ENCODE measurements at places on chromosomes 11 and 22.

GRCh38 chr11:120556797-120557196 lies 45.2 kb downstream of the GRIK4 start:
- no peak for DNase-seq

- DNase-seq, result no peak
Measured at GRCh38 chr22:39144101-39144767, 8.2 kb downstream of the CBX7 start.

DNA sequence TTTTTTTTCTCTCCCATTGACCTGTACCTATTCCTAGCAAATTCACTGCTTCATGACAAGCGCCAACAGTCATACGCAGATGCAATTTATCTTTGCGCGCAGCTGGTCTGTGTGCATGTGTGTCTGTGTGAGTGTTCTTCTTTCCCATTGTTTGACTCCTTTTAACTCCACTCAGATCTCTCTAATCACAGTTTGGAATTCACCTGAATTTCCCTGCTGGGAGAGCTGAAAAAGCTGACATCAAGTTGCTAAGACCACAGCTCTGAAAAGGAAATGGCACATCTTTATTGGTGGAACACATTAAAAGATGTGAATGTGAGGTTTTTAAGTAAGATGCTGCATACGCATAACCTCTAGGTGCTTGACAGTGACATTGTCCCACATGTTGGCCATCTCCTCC lies 187.4 kb upstream of the MTMR2 start:
- DNase-seq, result no peak

DNA sequence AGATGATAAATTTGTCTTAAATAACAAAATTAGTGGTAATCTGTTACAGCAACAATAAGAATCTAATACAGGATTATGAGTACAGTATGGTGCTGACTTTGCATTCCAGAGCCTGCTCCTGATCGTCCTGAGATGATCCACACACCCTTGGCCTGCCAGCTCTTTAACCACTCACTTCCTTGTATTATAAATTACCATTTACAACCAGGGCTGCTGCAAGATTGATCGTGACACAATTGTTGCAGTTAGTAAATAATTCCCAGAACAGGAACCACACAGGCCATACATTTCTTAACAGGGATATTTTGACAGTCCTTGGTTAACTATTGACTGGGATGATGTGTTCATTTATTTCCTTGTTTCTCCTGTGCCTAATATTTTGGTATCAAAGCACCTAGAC lies 3.8 kb upstream of the CBLIF start:
- peak; percentile 10 for DNase-seq

DNA sequence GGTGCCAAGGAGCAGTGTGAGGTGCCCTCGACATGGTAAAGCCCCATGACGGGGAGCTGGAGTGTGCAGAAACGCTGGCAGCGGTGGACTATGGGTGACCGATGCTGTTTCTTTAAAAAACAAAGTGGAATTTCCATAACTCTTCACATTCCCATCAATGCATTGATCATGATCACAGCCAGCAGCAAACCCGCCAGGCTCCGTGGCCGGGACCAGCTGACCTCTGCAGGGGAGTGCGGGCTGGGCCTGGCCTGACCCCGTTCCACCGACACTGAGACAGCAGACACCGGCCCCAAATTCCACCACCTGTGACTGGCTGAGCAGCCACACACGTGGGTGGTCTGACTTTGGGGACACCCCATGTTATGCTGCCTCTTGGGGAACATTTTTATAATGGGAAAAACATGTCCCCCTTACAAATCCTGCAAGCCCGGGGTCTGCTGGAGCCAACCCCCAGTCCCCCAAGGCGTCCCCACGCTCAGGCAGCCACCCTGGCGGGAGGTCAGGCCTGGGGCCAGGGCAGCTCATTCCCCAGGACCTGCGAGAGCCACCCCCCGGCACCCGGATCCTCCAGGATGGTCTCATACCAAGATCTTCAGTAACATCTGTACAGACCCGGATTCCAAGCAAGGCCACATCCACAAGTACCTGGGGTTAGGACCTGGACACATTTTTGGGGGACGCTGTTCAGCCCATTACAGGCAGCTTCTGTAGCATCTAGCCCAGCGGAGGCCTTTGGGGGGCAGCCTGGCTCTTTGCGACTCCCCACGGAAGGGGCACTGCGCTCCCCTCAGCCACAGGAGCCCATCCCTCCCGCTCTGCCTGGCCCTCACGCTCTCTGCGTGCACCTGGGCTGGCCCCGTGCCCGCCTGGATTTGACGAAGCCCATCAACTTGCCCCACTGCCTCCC lies 20.6 kb downstream of the OSBPL5 start:
- DNase-seq, result no peak

GRCh38 chr11:11640996-11641395 lies 19.2 kb upstream of the GALNT18 start:
- DNase-seq, result no peak

GRCh38 chr11:48006301-48006992 lies 26.1 kb downstream of the PTPRJ start:
- no peak for DNase-seq

DNA sequence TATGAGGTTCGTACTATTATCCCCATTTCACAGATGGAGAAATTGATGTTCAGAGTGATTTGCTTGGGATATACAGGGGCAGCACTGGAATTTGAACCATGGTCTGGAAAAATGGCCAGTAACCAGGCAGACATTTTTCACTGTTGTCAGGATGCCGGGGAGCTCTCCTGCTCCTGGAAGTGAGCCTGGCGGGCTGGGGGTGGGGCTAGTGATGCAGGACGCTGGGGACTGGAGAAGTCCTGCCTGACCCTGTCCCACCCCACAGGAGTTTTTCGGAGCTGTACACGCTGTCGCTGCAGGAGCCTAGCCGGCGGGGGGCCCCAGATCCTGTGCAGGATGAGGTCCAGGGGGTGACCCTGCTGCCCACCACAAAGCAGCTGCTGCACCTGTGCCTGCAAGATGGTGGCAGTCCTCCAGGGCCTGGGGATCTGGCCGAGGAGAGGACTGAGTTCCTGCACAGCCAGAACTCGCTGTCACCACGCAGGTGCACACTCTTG lies 11.1 kb downstream of the SIPA1 start:
- no peak for DNase-seq
